ENCODE measurements at places on chromosomes 5 and 9. TPM values are rescaled to one million over a fixed set of nuclear protein-coding genes. Genes with fewer than 3 reads are reported as not detected.
A peak's percentile ranks its signal among the peaks of the same experiment; 100 is the strongest.

- no peak for DNase-seq
Measured at GRCh38 chr5:178125253-178125906, 5.4 kb upstream of the RMND5B start.

DNA sequence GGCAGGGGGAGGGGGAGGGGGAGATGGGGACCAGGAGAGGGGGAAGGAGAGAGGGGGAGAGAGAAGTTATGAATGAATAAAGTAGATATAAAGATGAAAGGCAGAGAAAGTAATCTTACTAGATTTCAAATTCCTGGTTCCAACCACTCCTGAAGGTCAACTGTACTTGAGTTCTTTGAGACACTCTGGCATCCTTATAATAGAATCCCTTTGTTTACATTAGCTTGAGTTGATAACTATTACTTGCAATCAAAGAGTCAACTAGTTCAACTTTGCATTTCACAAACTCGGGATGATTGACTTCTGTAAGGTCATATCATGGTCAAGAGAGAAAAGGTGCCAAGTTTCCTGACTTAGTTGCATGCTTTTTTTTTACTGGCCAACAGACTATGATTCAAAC lies 42.2 kb downstream of the BAAT start:
- DNase-seq: no peak

- DNase-seq: no peak
Measured at GRCh38 chr5:51968756-51969155, 585.5 kb downstream of the ISL1 start.

GRCh38 chr5:55601204-55601618 lies 66.4 kb upstream of the PLPP1 start:
- no peak for DNase-seq

DNA sequence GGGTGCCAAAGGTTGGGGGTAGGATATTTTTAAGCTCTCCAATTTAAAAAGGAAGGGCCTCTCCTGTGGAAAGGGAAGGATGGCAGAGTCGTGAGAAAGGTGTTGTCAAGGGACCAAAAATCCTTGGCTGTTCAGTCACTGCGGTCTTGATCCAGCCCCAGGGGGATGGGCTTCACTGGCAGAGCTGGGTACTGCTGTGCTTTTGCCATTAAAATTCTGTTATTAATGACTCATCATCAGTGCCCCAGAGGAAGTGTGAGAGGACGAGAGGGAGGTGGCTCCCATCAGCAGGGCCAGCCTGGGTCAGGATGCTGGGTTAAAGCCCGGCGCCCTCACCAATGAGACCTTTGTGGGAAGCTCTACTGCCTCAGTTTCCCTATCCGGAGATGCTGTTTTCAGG lies 16.7 kb downstream of the PCDH12 start:
- DNase-seq: no peak

GRCh38 chr5:170495825-170496661 lies 7.8 kb upstream of the KCNIP1 start:
- DNase-seq: no peak

- no peak for DNase-seq
Measured at GRCh38 chr5:176542596-176543427, 5.6 kb upstream of the RNF44 start.

- no peak for DNase-seq
Measured at GRCh38 chr5:33933723-33934169, 2.4 kb upstream of the RXFP3 start.

DNA sequence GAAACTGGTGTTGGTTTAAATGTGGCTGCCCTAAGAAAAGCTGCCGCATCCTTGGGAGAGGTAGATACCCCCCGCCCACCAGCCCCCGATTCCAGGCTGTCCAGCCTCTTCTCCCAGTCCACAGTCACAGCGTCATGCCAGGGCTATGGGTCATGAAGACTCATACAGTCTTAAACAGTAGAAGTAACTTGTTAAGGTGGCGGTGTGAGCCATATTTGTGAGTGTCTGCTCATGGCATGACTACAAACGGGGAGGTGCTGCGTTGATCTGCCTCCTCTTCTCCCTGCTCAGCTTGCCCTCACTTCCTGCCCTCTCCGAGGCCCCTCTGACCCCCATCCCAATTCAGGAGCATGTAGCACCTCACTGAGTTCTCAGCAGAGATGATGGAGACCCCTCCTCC lies 20.8 kb downstream of the FGD3 start:
- no peak for DNase-seq

DNA sequence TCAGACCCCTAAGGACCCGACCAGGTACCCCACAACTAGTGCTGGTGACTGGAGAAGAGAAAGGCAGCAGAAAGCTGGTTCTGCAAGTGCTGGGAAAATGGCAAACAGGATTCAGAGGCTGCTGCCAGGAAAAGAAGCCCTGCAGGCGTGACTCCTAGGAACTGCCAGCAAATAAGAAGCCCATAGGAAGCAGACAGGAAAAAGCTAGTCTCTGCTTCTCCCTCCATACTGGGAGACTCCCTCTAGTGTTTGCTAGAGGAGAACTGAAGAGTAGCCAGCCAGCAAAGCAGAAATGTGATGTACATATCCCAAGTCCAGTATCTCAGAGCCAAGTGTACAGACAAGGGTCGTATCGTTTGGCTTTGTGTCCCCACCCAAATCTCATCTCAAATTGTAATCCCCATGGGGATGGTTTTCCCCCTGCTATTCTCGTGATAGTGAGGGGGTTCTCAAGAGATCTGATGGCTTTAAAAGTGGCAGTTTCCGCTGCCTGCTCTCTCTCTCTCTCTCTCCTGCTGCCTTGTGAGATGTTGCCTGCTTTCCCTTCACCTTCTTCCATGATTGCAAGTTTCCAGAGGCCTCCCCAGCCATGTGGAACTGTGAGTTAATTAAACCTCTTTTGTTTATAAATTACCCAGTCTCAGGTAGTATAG lies 38.1 kb upstream of the TUSC1 start:
- peak; percentile 4 for DNase-seq

DNA sequence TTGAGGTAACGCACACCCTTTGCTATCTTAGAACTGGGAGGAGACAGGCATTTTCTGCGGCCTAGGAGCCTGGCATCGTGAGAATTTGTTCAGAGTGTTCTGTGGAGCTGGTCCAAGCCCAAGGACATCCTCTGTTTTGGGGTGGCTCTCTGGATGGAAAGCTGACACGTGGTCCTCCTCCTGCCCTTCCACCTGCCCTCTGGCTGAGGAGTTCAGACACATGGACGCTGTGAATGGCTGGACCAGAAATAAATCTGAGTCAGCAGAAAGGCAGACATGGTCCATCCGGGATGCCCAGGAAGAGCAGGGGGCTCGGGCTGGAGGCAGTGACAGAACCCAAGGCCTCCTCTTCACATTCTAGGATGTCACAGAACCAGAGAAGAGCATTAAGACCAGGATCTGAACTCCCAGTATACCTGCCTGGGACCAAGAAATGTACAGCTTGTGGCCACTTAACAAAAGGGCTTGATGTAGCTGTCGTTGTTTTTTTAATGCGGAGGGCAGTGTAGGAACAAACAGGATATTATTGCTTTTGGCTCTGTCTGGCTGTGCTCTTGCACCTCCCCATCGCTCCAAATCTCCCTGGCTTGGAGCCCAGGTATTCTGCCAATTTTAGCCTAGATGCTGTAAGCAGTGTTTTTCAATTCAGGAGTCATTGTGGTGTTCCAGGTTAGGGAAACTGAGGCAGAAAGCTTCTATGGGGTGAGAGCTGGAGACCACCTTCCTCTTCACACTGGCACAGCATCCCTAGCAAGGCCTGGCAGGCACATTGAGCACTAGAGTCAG lies 2.4 kb downstream of the CKMT2 start:
- DNase-seq: no peak

DNA sequence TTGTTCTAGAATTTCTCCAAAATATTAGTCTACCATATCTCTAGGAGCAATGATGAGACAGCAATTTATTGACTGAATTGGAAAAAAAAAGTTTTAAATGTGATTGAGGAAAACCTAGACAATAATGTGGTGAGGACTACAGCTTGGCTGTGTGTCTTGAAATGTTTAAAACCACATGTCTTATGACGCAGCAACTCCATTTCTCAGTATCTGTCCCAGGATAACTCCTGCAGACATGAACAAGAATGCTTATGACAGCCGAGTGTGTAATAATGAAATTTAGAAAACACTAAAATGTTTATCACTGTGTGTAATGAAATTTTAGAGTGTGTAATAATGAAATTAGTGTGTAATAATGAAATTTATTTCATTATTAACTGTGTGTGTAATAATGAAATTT lies 254.1 kb upstream of the DAPK1 start:
- no peak for DNase-seq

DNA sequence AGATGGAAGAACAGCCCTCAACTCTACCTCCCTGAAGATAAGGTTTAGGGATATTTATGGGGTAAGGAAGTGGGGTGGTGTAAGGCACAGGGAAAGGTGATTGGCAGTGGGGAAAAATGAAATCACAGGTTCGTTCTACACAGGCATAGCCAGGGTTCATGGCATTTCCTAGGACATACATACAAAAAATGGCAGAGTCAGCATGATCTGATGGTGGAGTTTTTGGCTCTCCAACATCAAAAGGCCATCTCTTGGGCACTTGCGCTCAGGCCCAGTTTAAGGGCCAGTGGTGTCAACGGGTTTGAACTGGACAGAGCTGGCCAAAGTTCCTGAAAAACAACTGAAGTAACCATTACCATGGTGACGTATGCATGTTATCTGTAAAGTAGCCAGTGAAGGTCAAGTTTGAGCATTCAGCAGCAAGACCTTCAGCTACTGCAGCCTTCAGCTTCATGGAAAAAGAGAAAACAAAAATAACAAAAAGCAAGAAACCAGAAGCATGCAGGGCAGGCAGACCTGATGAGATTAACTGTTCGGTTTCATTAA lies 92.8 kb downstream of the SMARCA2 start:
- no peak for DNase-seq

DNA sequence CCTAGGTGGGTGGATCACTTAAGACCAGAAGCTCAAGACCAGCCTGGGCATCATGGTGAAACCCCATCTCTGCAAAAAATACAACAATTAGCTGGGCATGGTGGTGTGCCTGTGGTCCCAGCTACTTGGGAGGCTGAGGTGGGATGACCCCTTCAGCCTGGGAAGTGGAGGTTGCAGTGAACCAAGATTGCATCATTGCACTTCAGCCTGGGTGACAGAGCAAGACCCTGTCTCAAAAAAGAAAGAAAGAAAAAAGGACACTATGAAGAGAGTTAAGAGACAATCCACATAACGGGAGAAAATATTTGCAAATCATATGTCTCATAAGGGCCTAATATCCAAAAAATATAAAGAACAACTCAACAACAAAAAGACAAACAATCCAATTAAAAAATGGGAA lies 57.9 kb downstream of the NDST1 start:
- DNase-seq: no peak

- DNase-seq: no peak
Measured at GRCh38 chr9:111795557-111795839, 761 bp upstream of the SHOC1 start.

GRCh38 chr9:89722712-89723111 lies 117.9 kb downstream of the GADD45G start:
- no peak for DNase-seq

GRCh38 chr9:123091459-123091858 lies 58.0 kb downstream of the GPR21 start:
- DNase-seq: no peak

- no peak for DNase-seq
Measured at GRCh38 chr9:124828489-124829333, 24.5 kb upstream of the WDR38 start.

DNA sequence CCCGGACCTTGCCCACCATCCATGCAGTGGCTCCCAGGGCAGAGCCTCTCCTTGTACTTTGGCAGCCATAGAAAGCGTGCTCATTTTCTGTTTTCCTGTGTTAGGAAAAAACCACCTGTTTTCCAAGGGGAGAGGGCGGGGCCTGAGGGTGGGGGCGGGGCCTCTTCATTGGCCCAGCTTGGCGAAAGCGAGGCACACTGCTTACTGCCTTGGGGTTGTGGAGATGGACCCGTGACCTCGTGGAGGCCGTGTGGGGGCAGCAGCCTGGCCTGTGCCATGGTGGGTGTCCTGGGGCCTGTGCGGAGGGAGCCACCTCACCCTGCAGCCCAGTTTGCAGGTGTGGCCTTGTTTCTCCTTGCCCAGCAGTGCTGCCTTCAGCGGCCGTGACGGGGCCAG lies 4.4 kb upstream of the TOR4A start:
- DNase-seq: no peak

- DNase-seq: no peak
Measured at GRCh38 chr5:2574155-2574554, 177.3 kb downstream of the IRX2 start.

DNA sequence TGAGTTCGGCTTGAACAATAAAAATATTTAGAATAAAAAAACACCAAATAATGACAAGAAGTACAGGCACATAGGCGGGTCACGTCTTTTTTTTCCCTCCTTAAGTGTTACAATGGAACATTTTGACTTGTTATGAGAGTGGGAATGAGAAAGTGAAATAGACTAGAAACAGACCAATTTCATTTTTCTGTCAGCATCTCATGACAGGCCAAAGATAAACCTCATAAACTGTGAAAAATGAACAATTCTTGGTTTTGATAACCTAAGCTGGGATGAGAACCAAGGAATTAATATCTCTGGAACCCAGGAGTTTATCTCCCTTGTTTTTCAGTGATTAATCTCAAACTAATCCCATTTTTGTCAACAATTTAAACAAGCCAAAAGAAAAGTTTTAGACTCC lies 299.5 kb downstream of the SLIT3 start:
- DNase-seq: no peak

GRCh38 chr9:120698766-120699165 lies 15.5 kb downstream of the MEGF9 start:
- no peak for DNase-seq

DNA sequence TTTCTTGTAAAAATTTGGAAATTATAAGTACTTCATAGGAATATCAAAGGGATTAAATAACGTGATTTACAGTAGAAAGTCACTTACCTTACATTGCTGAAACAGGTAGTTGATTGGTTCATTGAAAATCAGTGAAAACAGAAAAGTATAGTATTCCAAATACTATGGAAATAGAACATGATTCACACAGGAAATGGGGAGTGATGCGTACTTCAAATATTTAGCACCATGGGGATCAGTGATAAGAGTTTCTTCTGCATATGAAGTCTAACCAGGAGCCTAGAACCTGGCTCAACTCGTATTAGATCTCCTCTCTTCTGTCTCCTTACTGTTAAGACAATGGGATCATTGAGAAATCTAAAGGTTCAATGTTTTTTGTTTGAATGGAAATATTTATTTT lies 133.3 kb downstream of the FAM174A start:
- DNase-seq: no peak

DNA sequence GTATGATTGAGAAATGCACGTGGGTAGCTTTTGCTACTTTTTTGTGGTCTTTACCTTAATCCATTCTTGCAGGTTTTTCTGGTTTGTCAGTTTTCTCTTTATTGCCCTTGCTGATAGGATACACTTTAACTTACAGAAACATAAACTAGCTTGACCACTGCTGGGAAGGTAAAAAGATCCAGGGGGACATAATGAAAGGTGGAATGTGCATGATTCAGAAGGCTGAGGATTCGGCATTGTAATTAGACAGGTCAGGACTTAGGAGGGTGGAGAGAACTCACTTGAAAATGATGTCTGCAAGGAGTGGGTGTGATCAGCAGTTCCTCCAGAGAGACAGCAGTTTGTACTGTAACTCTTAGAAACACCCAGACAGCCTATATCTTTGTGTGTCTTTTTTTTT lies 19.8 kb upstream of the TXNDC8 start:
- DNase-seq: no peak

The IL13 gene
- total RNA-seq: not detected

The ENTPD2 gene
- total RNA-seq: not detected

The PITX1 gene
- not detected for total RNA-seq

The CARD9 gene
- 0.15 TPM for total RNA-seq

The DIPK1B gene
- total RNA-seq: 247 TPM

The S100Z gene
- not detected for total RNA-seq

The BNC2 gene
- total RNA-seq: 19.0 TPM

The PRLR gene
- not detected for total RNA-seq

The LRRC14B gene
- not detected for total RNA-seq

The JAKMIP2 gene
- total RNA-seq: 0.44 TPM

The TNFSF15 gene
- 48.1 TPM for total RNA-seq

The CBY3 gene
- 3.0 TPM for total RNA-seq

The SMIM33 gene
- not detected for total RNA-seq

The PCDH12 gene
- 67.3 TPM for total RNA-seq

All from glomerular endothelial cell (primary cell).